Stimulated activated CD8-positive, alpha-beta memory T cell treated with anti-CD3 and anti-CD28 coated beads, Interleukin-15, amount 100 ng/mL, for 4 hours (primary cell): ENCODE measurements at places on chromosomes 12 and 14.

GRCh38 chr14:24535737-24536136 is 27.7 kb upstream of the CMA1 start:
- no peak for DNase-seq

DNA sequence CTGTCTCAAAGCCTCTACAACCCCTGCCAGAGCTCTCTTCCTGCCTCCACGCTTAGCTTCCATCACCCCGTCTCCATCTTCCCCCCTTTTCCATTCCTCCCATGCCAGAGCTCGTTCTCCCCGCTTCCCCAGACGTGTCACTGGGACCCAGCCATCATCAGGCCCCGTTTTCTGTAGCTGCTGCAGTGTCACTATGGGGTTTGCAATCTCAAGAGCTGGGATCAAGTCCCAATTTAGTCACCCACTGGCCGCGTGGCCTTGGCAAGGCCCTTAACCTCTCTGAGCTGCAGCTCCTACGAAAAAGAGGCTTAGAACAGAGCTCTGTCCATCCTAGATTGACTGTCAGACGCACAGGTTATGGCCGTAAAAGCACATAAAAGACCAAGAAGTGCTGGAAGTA is 901 bp upstream of the FAIM2 start:
- no peak for DNase-seq

DNA sequence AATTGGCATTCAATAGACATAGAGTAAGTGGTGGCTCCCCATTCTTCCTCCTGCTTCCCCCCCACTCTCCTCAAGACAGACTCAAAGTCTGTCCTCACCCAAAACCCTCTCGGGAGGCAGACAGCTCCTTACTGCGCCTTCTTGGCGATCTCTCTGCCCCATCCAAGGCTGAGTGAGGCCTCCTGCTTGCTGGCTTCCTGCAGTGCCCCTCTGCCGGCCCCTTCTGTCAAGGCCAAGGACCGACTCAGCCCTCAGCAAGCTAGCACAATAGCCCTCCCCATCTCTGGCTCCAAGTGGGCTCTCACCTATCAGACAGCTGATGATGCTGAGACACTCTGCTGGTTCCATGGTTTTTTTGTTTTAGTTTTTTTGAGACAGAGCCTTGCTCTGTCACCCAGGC is 62.5 kb upstream of the DLK1 start:
- no peak for DNase-seq

DNA sequence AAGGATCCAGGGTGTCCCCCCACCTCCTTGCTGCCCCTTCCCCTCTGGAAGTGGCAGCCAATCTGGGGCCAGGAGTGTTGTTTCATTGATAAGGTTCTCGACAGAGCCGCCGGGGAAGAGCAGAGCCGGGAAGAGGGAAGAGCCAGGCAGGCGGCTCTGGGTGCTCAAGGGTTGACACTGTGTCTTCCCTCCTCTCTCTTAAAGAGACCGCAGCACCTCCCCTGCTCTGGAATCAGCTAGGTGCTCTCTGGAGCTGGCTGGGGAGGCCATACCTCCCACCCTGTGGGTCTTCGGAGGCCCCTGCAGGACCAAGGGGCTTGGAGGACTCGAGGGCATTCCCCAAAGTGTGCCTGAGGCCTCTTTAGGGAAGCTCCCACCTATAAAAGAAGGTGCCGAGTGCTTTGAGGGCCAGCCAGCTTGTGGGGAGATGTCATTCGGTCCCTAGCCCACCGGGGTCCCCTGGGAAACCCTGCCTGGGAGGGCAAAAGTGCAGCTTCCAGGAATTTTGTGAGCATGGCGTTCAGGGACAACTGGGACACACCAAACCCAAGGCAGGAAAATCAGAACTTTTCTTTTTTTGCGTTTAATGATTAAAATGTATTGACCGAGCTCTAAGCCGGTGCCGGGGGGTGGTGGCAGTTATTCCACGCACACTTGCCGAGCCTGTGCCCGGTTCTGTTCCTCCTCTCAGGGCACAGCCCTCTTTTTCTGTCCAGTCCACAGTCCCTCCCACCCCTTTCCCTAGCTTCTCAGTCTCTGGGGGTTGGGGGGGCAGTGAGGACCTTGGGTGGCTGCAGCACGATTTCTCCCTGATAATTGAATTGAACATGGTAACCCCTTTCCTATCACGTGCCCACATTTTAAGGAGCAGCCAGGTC is 3.0 kb downstream of the SETD1B start:
- no peak for DNase-seq

DNA sequence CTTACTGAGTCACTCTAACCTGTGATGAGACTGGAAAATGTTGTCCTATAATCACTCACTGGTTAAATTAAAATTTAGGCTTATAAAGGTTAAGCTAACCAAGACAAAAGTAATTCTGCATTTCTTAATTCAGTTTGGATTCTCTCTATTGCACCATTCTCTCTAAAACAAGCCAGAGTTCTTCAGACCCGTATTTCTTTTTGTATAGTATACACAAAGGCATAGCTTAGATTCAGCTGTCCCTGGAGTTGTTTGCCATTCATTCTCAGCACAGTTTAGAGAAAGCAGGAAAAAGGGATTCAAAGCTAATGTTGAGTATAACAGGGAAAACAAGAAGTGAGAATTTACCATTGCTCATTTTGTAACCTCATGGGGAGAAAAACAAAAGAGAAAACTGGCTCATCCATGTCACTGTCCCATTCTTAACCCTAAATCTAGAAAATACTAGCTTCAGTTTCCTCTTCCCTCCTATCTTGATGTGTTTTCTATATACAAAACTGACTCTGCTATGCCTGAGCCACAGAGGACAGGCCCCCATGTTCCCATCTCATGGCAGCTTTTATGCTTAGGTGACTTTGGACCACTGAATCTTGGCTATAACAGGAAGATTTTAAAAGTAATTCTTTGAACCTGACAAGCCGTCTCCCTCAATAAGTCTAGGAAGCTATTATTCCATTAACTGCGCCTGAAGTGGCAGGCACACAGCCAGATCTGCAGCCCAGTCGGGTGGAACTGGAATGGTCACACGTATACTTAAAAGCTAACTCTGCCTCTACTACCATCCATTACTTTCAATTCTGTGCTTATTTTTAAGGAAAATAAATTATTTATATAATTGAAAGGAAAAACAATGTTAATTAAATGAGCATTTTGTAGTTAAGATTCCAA is 7.0 kb downstream of the AREL1 start:
- no peak for DNase-seq

- no peak for DNase-seq
These were observed 192.6 kb downstream of the CHST11 start for GRCh38 chr12:104649217-104649824.

DNA sequence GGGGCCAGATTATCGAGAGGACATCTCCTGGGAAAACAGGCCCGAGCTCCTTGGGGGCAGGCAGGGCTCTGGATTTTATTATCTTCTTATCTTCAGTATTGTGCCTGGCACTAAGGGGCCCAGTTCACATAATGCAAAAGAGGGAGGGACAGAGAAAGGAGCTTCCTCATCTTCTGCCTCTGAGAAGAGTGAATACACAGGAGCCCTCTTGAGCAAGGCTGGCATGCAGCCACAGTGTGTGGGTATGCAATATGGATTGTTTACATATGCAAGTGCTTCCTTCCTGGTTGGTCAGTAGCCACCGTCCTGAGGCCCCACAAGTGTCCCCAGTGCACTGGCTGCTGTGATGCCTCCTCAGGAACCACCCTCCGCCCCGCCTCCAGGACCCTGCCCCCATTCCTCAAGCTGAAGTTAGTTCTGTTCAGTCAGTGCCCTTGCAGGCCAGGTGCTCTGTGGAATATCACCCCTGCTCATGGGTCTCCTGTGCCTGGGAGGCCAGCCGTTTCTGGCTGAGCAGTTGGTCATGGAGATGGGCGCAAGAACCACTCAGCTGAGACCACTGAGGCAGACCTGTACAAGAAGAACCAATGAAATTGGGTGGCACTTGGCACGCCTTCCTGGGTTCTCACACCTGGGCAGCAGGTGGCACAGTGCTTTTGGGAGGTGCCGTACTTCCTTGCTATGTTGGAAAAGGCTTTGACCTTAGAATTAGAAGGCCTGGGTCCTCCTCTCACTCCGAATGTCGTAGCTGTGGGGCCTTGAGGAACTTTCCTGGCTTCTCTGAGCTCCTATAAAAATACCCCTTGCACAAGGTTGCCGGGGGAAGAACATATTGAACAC is 35.1 kb upstream of the ACTN1 start:
- no peak for DNase-seq

GRCh38 chr14:58713677-58714076 is 75.9 kb downstream of the DACT1 start:
- DNase-seq = no peak

GRCh38 chr14:95227279-95227860 is 70.0 kb upstream of the DICER1 start:
- no peak for DNase-seq

GRCh38 chr12:72111706-72112105 is 160.5 kb upstream of the TRHDE start:
- DNase-seq = no peak

DNA sequence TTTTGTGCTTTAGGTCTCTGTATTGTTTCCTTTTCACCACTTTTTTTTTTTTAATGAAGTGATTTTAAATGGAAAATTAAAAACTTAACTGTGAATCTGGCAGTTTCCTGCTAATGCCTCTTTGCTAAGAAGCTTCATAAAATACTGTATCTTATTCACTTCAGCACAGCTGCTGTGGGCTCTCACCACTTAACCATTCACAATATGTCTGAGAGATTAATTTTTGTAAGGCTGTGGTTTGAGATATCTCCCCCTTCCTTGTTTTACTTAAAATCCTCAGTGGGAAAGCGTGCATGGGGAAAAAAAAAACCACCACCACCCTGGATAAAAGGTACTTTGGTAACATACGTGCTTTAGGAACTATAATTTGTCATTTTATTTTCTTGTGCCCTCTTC is 115.9 kb downstream of the ETV6 start:
- no peak for DNase-seq

- DNase-seq = no peak
These were observed 26.8 kb downstream of the DGLUCY start for GRCh38 chr14:91140672-91141071.

GRCh38 chr12:78028426-78028825 is 197.7 kb downstream of the NAV3 start:
- no peak for DNase-seq

GRCh38 chr14:71891185-71891584 is 41.0 kb upstream of the RGS6 start:
- no peak for DNase-seq

DNA sequence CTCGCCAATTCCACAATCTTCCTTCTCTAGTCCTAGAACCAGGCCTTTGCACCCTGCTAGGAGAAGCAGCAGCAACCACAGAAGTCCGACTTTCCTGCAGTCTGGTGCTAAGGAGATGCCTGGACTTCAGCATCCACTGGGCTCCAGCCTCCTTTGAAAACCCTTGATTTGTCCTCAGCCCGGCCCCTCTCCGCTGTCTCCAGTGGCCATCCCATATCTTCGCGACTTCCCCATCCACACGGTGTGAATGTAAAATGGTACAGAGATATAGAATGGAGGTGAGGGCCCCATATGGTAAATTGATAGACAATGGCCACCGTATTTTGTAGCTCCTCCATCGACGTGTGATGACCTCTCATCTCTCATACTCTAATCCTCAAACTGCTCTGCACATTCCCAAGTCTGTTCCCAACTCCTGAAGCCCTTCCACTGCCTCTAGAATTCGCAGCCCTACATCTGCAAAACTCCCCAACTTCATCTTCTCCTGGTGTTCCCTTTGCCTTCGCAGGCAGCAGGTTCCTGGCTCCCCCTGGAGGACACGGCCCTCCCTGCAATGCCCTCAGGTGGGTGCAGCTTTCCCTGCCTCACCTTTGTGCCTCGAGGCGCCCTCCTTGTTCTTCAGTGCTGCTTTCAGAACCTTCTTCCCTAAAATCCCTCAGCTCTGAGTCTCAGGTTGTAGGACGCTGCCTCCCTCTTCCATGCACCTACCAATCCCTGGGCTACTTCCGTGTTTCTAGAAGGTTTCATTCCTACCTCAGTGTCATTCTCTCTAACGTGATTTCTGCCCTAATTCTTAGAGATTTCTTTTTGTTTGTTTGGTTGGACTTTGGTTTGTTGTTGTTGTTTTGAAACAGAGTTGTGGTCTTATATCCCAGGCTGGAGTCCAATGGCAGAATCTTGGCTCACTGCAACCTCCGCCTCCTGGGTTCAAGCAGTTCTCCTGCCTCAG is 36.7 kb downstream of the TMBIM6 start:
- peak; percentile 36 for DNase-seq

DNA sequence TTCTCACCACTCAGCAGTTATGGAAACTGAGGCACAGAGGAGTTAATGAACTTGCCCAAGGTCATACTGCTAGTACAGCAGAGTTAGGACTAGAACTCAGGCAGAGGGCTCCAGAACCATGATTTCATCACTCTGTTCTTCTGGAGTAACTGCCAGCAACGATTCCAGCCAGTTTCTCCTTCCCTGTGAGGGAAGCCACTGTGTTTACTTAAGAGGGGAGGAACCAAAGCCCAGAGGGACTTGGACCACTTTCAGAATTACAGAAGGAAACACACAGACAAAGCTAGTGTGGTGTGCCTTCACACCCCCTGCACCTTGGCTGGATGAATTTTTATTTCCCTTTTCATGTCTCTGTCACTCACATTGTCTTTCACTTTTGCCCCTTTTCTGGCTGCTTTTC is 398.2 kb downstream of the DPF3 start:
- no peak for DNase-seq

DNA sequence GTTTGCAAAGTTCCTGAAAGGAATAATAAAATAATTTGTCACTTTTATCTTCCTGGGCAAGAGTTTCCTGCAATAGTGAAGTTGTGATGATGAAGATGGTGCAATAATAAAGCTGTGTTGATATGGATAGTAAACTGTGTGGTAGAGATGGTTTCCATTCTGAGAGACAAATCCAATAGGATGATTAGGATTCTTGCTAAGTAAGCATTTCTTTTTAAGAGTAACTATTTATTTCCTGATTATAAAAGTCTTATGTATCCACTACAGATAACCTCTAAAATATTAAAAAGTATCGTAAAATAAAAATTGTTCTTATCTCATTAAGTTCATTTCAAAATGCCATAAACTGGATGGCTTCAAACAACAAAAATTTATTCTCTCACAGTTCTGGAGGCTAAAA is 28.7 kb downstream of the TSPAN11 start:
- DNase-seq = no peak

GRCh38 chr12:6553051-6553868 is 2.6 kb downstream of the IFFO1 start:
- no peak for DNase-seq

GRCh38 chr14:65847075-65847847 is 434.7 kb downstream of the FUT8 start:
- DNase-seq = peak; percentile 43

- DNase-seq = no peak
These were observed 1416.7 kb downstream of the FSCB start for GRCh38 chr14:43090380-43090779.

GRCh38 chr14:36221112-36221511 is 44.6 kb upstream of the PTCSC3 start:
- DNase-seq = no peak

DNA sequence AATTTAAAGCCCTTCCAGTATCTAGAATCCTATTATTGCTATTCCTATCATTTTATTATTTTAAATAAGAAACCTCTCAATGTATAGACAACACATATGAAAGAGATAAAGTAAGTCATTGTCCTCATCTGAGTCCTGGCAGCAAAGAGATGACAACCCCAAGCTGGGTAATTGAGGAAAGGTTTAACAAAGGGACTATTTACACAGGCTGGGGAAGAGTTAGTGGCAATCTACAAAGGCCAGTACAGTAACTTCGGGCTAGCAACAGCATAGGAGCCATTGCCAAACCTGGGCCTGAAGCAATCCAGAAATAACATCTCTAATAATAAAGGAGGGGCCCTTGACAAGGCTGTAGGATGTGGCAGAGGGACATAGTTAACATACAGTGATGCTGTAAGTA is 11.2 kb downstream of the PDE6H start:
- no peak for DNase-seq

GRCh38 chr12:53308276-53308675 is 8.8 kb downstream of the MYG1 start:
- DNase-seq = no peak
